ENCODE measurements at places on chromosomes 5 and 9. TPM values are rescaled to one million over a fixed set of nuclear protein-coding genes. Genes with fewer than 3 reads are reported as not detected.

The PCDHA8 gene
- under 0.01 TPM for total RNA-seq

The CANX gene
- 932 TPM for total RNA-seq

The HRCT1 gene
- total RNA-seq: 2.0 TPM

The RNF14 gene
- total RNA-seq: 80.3 TPM

The TIMD4 gene
- total RNA-seq: not detected

The EGFLAM gene
- total RNA-seq: 1.7 TPM

The CYSRT1 gene
- total RNA-seq: 0.29 TPM

The WDR38 gene
- not detected for total RNA-seq

The QSOX2 gene
- total RNA-seq: 23.5 TPM

The PCDHGA5 gene
- total RNA-seq: 0.72 TPM

The SHISAL2B gene
- not detected for total RNA-seq

The NOL8 gene
- total RNA-seq: 45.9 TPM

The IRX2 gene
- total RNA-seq: not detected
